ENCODE measurements at places on chromosomes 3 and 15. TPM values are rescaled to one million over a fixed set of nuclear protein-coding genes. Genes with fewer than 3 reads are reported as not detected.

Gene IL12A
- total RNA-seq: 18.8 TPM

Gene SCN10A
- not detected for total RNA-seq

Gene PLA2G4D
- not detected for total RNA-seq

DNA sequence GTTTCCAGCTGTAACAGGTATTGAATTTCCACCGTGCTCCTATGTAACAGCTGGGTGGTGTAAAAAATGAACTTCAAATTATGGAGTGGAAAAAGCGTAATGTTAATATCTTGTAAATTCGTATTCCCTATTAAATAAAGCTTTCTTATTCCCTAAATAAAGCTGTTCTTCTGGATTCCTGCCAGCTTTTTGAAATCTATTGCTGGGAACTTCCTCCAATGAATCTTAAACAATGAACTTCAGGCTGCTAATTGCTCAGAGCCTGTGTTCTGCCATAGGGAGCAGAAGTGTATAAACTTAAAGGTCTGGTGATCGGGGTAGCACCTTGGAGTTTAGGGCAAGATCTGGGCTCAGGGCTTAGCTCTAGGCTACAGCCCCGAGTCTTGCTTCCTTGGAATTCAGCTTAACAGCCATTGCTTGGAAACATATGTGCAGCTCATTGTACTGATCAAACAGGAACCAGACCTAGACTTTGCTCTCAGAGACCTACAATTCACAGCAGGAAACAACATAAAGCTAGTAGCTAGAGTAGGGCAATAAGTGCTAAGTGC lies 1.4 kb downstream of the ARL14 start:
- DNase-seq: no peak

DNA sequence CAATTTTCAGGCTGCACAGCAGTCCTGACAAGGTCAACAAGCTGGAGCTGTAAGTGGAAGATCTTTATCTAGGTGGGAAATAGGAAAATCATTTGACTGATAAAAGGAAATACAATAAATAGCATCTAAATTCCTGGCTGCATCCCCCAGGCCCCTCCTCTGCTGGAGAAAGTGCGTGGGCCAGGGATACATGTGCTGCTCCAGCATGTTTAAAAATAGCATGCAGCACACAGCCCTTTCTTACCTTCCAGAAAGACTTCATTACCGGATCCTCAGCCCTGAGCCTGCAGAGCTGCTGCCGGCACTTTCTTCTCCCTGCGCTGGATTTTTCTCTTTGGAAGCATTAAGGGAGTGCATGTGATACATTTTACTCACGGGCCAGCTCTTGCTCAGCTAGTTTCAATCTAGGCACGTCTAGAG lies 77.3 kb downstream of the HMG20A start:
- no peak for DNase-seq

GRCh38 chr15:92614791-92615785 lies 40.5 kb downstream of the FAM174B start:
- no peak for DNase-seq

GRCh38 chr15:99584081-99584600 lies 18.4 kb downstream of the MEF2A start:
- no peak for DNase-seq

All from HT1080 (cell line).